Stimulated activated CD8-positive, alpha-beta memory T cell treated with anti-CD3 and anti-CD28 coated beads, Interleukin-2, amount 100 ng/mL, for 1 hour (primary cell): ENCODE measurements at places on chromosomes 3 and 15.

DNA sequence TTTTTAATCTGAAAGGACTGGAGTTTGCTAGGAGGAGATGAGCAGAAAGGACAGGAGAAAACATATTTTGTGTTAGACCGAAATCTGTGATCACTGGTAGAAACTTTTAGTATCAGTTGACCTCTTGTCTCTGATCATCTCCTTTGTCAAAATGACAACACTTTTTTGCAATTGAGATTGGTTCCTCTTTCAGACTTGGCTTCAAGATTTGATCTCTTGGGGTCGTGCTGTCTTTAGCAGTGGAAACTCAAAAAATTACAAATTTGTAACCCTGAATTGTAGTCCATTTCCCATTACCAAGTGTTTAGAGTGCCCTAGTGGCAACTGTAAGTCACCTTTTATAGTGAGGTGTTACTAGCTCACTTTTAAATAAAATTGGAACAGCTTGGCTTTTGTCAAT is 107.4 kb downstream of the KLHL25 start:
- no peak for DNase-seq

DNA sequence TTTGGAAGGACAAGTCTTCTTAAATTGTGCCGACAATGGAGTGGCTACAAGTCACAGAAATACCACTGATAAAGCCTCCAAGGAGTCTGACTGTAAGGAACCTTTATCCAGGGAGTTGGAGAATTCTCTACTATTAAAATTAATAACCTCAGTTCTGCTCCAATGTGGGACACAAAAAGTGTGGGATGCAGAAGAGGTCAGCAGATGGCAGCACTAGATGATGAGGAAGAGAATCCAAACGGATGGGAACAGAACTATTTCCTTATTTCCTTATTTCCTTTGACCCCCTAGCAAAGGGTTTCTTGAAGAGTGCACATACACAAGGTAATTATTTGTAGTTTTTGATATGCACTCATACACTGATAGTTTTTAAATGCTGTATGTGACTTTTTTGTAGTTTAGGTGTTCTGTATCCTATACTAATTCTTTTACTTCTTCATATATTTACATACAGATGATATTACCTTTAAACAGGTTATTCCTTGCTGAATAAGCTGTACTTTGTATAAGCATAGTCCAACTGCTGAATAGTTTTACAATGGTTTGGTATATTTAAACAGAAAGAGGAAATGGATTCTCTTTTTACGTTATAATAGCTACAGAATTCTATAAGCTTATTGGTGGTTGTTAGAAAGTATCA is 25.6 kb upstream of the NLGN1 start:
- no peak for DNase-seq

GRCh38 chr3:159266779-159267178 is 464.9 kb downstream of the MFSD1 start:
- no peak for DNase-seq

- no peak for DNase-seq
Observed at GRCh38 chr15:27438403-27439375, 467.7 kb downstream of the GABRG3 start.

DNA sequence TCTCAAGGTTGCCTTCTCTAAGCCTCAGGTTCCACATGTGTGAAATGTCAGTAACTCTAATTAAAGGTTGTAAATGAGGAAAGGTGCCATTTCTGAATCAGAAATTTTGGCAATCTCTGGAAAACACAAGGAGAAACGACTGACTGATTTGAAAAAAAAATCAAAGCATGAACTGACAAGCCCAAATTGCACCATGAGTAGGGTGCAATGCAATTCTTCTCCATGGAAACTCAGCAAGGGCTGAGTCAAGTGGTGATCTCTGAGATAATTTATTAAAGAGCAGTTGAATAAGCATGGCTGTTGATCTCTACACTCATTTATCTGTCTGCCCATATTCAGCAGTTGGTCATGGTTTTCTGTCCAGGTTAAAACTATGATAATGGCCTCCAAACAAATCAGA is 201.6 kb upstream of the CMC1 start:
- DNase-seq, result no peak

DNA sequence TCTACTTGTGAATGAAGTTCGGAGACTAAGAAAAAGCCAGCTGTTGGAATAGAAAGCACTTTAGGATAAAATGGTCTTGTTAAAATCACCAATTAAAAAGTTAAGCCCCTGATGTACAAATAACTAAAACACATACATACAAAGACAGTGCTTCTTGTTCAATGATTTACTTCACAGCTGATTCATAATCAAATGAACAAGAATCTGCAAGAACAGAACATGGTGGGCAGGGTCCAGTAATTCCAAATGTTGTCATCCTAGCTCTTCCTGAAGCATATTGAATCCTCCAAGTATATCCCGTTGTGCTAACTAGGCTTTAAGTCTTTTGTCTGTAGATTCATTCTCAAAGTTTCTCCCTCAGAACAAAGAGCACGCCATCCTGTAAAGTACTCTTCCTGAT is 24.5 kb downstream of the NIT2 start:
- DNase-seq, result no peak

- DNase-seq, result no peak
Observed at GRCh38 chr15:53880357-53880756, 97.9 kb upstream of the UNC13C start.

DNA sequence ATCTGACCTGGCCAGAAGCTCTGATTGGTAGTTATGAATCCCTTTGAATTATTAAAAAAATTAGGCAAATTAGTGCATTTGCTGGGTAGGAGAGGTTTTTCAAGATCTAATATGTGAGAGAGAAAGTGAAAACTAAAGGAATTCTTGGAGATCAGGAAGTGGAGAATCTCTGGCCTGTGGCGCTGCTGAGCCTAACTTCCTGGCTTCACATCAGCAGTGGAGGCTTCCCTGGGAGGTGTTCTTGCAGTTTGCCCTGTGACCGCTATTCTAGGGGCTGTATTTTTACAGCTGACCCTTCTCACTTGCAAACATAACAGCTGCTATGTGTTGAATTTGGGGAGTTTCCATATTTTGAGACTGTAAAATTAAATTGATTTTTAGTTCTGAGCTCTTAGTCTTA is 166.4 kb downstream of the ATG7 start:
- no peak for DNase-seq

DNA sequence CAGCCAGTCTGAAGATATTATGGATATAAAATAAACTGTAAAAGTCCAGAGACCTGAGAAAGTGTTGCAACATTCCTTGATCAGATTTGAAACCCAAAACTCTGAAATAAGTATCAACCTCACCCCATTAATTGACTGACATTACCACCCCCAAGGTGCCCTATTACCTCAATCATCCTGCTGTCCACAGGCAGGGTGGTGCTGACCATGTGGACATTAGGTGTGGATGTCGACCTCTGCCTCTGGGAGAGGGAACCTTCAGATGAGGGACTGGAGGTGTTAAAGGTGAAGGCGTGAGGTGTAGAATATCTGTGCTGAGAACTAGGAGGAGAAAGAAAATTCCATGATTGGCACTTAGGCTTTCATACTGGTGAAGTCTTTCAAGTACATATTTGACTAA is 47.1 kb downstream of the MKRN2 start:
- no peak for DNase-seq

GRCh38 chr15:98580572-98580971 is 67.8 kb upstream of the IGF1R start:
- no peak for DNase-seq

GRCh38 chr15:73937296-73937695 is 11.0 kb downstream of the LOXL1 start:
- no peak for DNase-seq

DNA sequence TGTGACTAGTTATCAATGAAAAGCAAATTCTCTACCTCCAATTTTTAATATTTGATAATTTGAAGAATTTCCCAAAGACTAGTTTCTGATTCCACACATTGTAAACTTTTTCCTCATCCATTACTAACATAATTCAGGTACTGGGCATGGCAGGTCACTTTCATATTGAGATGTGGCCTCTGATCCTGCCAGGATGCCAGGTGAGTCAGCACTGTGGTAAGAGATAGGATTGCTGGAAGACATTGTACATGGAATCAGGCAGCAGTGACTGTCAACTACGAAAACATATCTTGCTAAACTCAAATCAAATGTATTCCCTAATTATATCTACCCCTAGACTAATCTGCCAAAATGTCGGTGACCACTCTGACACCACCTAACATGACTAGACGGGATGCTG is 33.2 kb upstream of the POU1F1 start:
- DNase-seq, result no peak

DNA sequence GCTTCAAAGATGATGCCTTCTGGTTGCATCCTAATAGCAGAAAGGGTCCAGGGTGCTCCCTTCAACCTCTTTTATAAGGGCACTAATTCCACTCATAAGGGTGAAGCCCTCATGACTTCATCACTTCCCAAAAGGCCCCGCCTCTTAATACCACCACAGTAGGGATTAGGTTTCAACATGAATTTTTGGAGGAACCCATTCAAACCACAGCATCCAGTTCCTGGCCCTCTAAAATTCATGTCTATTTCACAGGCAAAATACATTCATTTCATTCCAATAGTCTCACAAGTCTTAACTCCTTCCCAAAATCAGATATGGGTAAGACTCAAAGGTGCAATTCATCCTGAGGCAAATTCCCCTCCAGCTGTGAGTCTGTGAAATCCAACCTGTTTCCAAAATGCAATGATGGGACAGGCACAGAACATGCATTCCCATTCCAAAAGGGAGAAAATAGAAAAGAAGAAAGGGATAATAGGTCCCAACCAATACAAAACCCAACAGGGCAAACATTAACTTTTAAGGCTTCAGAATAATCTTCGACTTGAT is 124.0 kb downstream of the ATP1B3 start:
- no peak for DNase-seq

- no peak for DNase-seq
Observed at GRCh38 chr3:46663591-46664135, 29.8 kb downstream of the ALS2CL start.

DNA sequence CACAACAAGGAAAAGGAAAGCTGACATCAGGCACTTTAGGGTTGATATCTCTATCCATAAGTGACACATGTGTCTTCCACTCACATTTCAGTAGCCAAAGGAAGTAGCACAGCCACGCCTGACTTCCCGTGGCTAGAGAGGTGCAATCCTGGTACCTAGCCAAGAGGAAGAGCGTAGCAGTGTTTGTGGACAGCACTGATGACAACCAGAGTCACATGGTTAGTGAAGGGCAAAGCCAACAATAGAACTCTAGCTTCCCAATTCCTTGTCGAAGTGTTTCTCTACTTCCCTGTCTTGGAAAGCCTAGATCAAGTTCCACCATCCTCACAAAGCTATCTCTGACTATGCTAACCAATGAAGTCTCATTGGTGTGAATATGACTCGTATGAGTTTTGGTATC is 189.2 kb downstream of the RSL24D1 start:
- DNase-seq, result no peak

DNA sequence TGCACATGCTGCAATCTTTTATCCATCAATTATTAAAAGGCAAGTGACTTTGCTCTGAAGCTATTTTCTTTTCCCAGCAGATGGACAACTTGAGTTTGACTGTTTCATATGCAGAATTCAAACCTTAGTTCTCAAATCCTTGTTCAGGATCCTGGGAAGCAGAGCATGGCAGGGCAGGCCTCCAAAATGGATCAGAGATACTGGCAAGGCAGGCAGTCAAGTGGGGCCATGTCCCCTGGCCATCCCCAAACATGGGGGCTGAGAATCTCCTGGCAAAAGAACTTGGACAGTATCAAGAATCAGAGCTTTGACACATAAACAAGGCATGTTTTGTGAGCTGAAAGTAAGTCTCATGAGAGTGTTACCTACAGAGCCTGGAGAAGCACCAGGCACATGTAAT is 122.9 kb upstream of the CTNNB1 start:
- DNase-seq, result no peak

DNA sequence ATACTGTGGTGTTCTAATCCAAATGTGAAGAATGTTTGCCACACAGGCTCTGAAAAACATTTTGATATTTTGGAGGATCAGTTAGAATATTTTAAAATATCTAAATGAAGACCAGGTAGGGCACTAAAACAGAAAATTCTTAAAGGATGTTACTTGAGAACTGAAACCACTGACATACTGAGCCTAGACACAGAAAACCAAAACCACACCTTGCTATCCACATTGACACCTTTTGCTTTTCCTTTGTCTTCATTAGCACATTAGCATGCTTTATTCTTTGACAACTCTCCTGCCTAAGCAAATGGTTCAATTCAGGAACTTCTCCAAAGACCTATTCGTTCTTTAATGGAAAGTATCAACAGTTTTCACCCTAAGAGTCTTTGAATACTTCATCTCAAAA is 835.9 kb upstream of the GRM7 start:
- no peak for DNase-seq

GRCh38 chr3:71441217-71441924 is 142.2 kb downstream of the FOXP1 start:
- no peak for DNase-seq
